ENCODE measurements at places on chromosomes 6 and 20. TPM values are rescaled to one million over a fixed set of nuclear protein-coding genes. Genes with fewer than 3 reads are reported as not detected.
A peak's percentile ranks its signal among the peaks of the same experiment; 100 is the strongest.

GRCh38 chr20:10115021-10115420 is 80.2 kb downstream of the ANKEF1 start:
- no peak overlapping the region for H3K4me3 ChIP-seq
- H3K36me3 ChIP-seq = no peaks in the 10 kb centered on the region
- H3K27ac ChIP-seq = no peak overlapping the region
- H3K27me3 ChIP-seq = no peaks in the 10 kb centered on the region

DNA sequence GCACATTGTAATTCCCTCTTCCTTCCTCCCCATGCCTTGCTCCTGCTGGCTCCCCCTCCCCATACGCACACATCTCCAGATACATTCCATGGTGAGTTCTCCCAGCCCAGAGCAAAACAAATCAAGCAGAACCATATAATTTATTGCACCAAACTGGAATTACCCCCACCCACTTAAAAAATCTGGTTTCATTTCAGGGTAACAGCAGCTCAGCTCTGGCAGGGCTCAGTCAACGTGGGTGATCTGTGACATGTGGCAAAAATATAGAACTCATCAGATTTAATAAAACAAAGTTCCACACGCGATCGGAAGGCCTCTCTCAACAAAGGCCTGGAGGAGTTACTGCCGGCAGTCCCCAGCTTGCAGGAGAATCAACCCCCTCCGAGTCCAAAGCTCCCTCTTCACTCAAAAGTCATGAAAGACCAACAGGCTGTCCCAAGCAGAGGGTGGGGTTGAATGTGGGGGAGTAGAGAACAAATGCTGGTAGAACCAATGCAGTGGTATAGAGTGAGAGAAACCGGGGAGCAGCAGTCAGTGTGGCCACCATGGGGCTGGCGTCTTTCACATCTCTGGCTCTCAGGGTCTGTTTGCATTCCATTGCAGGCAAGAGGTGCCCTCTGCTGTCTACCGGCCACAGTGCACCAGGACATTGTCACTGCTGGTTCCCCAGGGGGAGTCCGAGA is 323.3 kb upstream of the NT5E start:
- peak; percentile 43 for DNase-seq
- H3K27ac ChIP-seq = no peak overlapping the region
- no peak overlapping the region for H3K4me3 ChIP-seq
- H3K36me3 ChIP-seq = no peaks in the 10 kb centered on the region
- no peaks in the 10 kb centered on the region for H3K4me1 ChIP-seq
- H3K27me3 ChIP-seq = peaks cover 48% of the 10 kb centered on the region

The VGLL2 gene
- 0.16 TPM for total RNA-seq

The FAM217A gene
- not detected for total RNA-seq

All from neural crest cell (in vitro differentiated cells).